ENCODE measurements at places on chromosomes 6 and 20. TPM values are rescaled to one million over a fixed set of nuclear protein-coding genes. Genes with fewer than 3 reads are reported as not detected.

DNA sequence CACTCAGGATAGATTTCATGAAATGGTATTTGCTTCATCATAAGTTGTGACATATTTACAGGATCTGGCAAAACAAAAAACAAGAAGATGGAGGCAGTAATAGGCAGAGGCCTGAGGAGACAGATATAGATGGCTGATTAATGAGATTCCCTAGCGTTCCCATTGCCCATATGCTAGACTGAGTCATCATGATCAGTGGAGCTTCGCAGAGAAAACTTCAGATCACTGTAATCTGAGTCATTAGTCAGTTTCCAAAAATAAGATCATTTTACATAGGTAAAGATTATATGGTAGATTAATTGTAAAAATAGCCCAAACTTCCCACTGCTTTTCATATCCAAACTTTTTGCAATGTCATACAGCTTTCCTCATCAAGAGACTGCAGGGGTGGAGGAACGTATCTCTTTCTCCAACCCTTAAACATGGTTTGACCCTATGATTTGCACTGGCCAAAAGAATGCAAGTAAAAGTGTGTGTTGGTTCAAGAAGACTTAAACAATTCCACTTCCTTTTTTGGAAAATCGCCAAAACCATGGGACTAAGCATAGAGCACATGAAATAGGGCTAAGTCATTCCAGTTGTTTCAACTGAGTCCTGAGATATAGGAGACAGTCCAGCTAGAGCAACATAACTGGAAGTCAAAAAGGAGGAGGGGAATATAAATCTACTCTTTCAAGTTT is 626.0 kb downstream of the RNF144B start:
- H3K4me3 ChIP-seq, result no peak overlapping the region
- DNase-seq, result no peak
- H3K4me1 ChIP-seq, result no peaks in the 10 kb centered on the region
- no peak overlapping the region for H3K27ac ChIP-seq

DNA sequence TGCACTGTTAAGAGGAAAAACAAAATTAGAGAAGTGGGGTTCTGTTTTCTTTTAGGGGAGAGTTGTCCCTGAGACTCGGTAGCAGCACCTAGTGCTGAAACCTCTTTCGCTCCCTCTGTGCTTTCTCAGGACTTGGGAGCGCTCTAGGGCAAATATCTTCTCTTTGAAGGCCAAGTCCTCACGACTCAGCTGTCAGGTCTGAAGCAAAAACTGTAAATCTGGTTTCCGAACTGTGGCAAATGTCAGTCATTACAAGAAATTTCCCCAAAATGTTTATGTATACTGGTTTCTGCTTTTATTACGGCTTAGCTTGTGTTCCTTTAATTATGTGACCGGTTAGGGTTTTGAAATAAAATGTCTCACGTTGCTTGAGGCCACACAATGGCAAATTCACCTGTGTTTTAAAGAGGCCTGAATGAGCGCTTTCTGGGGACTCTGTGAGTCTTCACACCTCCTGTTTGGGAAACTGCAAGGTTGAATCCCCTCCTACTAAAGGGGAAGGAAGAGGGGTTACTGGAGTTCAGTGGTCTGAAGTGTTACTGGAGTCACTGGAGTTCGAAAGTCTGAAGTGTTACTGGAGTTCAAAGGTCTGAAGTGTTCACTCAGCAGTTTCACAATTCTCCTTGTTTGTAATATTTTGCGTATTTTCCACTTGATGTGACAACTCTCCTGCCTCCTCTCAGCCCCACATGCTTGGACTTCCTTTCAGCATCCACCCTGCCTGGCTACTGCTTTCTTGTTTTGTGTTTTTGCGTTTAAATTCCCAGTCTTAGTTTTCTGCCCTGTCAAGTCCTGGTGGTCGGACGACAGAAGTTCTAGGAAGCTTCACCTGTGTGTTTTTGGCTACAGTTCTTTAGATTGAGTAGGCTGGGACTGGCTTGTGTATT is 1.6 kb downstream of the SMPDL3A start:
- peaks cover 17% of the 10 kb centered on the region for H3K4me1 ChIP-seq
- no peaks in the 10 kb centered on the region for H3K36me3 ChIP-seq
- peak overlapping the region; percentile 76 for H3K4me3 ChIP-seq
- peaks cover 50% of the 10 kb centered on the region for H3K27me3 ChIP-seq
- H3K27ac ChIP-seq, result no peak overlapping the region
- no peak for DNase-seq

- no peaks in the 10 kb centered on the region for H3K36me3 ChIP-seq
- H3K4me3 ChIP-seq, result no peak overlapping the region
- H3K27ac ChIP-seq, result no peak overlapping the region
- DNase-seq, result no peak
- no peaks in the 10 kb centered on the region for H3K27me3 ChIP-seq
- peaks cover 4% of the 10 kb centered on the region for H3K4me1 ChIP-seq
Observed at GRCh38 chr6:107787589-107787960, 36.5 kb downstream of the SCML4 start.

The BMP7 gene
- 11.2 TPM for total RNA-seq

The FAM83B gene
- 5.3 TPM for total RNA-seq

DNA sequence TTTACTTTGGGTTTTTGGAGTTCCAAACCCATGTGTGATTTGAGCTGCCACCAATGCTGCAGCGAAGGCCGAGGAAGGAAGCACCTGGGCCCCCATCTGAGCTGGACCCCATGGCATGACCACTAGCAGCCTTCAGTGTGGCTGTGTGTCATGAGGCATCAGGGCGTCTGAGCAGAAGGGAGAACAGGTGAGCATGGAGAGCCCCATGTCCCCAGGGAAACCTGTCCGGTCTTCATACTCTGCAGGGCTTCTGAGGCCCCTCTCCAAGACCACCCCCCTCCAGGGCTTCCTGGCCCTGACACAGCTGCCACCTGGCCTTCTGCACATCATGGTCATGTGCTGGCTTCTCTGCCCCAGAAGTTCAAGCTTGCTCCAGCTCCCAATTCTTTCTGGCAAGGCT is 169.1 kb upstream of the CST7 start:
- no peak overlapping the region for H3K4me3 ChIP-seq
- H3K27me3 ChIP-seq, result no peaks in the 10 kb centered on the region
- no peak overlapping the region for H3K27ac ChIP-seq
- no peaks in the 10 kb centered on the region for H3K36me3 ChIP-seq
- no peak for DNase-seq

GRCh38 chr6:73286752-73287151 is 23.8 kb upstream of the KHDC1 start:
- H3K4me3 ChIP-seq, result no peak overlapping the region
- H3K27me3 ChIP-seq, result no peaks in the 10 kb centered on the region

The BFSP1 gene
- total RNA-seq, result not detected

The MOG gene
- total RNA-seq, result not detected

- no peak for DNase-seq
- H3K36me3 ChIP-seq, result no peaks in the 10 kb centered on the region
- H3K27me3 ChIP-seq, result no peaks in the 10 kb centered on the region
Observed at GRCh38 chr20:5397393-5397792, 80.6 kb upstream of the PROKR2 start.

DNA sequence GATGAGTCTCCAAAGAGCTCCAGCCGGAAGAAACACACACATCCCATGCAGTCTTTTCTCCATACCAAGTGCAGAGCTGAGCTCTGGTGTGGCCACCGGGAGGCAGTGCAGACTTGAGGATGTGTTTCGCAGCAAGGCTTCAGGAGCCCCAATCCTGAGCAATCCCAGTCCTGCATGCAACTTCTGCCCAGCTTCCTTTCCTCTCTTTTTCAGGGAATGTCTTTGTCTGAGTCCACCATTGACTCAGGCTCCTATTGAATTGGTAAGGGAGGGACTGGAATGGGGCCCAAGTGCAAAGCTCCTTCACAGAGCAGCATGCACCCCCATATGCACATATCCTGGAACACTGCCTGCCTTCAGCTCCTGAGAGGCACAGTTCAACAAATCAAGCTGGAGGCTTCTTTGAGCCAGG is 50.5 kb upstream of the ASIP start:
- DNase-seq, result peak; percentile 89
- H3K27me3 ChIP-seq, result no peaks in the 10 kb centered on the region
- H3K27ac ChIP-seq, result no peak overlapping the region

All from neural progenitor cell (in vitro differentiated cells).